ENCODE measurements at places on chromosomes 16 and 17. TPM values are rescaled to one million over a fixed set of nuclear protein-coding genes. Genes with fewer than 3 reads are reported as not detected.

Gene PTGES3L
- total RNA-seq, result 0.44 TPM

Gene KRTAP3-1
- not detected for total RNA-seq

Gene TBC1D26
- 0.44 TPM for total RNA-seq

Gene DPEP1
- 0.59 TPM for total RNA-seq

Gene TGFB1I1
- 31.8 TPM for total RNA-seq

Gene CHAD
- 5.6 TPM for total RNA-seq

Gene BAIAP3
- total RNA-seq, result 8.2 TPM

Gene GAA
- total RNA-seq, result 40.6 TPM

Gene FAM171A2
- total RNA-seq, result 0.88 TPM

DNA sequence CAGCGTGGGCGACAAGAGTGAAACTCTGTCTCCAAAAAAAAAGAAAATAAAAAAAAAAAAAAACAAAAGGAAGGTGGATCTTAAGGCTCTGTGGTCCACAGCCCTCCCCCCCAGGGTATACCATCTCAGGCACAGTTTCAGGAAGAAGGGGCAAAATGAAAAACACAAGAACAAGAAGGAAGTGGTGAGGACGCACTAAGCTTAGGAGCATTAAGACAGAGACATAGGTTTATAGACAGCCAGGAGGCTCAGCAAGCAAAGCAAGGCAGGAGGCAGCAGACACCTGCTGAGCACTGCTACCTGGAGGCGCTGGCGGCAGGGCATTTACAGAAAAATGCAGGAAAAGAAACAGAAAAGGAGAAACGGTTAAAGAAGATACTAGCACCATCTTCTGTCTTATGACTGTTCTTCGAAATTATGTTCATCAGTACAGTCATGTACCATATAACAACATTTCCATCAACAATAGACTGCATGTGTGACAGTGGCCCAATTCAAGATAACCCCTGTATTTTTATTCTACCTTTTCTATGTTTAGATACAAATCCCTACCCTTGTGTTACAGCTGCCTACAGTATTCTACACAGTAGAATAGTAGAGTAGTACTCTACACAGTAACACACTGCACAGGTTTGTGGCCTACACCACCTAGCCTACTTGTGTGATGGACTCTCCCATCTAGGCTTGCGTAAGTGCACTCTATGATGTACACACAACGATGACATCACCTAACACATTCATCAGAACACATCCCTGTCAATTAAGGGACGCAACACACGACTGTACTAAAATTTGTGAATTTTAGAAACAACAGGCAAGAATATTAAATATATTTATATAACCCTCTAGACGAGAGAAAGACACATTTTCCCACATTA is 62.5 kb downstream of the XPO6 start:
- DNase-seq, result no peak
- no peaks in the 10 kb centered on the region for H3K27me3 ChIP-seq
- H3K36me3 ChIP-seq, result peaks cover 3% of the 10 kb centered on the region
- H3K4me3 ChIP-seq, result no peak overlapping the region

DNA sequence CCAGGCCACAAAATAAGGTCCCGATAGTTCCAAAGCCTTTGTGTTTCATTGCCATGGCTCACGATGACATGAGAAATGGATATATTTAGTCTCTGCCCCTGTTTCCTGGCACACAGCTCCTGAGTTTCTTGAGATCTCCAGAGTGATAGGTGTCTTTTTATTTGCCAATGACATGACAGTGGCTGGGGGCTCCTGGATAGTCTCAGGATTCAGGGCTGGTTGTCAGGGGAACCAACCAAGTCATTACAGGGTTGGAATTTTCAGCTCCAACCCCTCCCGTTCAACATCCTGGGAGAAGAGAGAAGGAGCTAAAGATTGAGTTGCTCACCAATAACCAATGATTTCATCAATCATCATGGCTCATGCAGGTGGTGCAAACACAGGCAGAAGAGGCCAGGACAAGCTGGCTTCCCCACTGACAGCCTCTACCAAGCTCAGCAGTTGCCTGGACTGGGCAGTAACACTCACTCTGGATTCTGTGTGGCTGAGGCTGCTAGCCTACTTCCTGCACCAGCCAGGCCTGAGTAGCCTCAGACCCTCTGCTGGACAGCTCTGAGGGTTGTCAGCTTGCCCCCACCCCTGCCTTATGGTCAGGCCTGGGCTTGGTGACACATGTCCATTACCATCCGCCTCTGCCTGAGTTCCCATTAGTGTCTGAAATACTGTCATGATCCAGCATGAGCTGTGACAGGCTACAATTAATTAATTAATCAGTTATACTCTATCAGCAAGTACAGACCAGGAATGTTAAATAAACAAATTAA is 534.4 kb upstream of the CDH5 start:
- H3K27me3 ChIP-seq, result no peaks in the 10 kb centered on the region
- H3K36me3 ChIP-seq, result no peaks in the 10 kb centered on the region
- no peak overlapping the region for H3K27ac ChIP-seq
- no peak for DNase-seq
- no peak overlapping the region for H3K4me3 ChIP-seq

- no peak overlapping the region for H3K27ac ChIP-seq
- H3K4me3 ChIP-seq, result no peak overlapping the region
- no peaks in the 10 kb centered on the region for H3K36me3 ChIP-seq
Observed at GRCh38 chr17:60188759-60189158, 39.0 kb downstream of the CA4 start.

DNA sequence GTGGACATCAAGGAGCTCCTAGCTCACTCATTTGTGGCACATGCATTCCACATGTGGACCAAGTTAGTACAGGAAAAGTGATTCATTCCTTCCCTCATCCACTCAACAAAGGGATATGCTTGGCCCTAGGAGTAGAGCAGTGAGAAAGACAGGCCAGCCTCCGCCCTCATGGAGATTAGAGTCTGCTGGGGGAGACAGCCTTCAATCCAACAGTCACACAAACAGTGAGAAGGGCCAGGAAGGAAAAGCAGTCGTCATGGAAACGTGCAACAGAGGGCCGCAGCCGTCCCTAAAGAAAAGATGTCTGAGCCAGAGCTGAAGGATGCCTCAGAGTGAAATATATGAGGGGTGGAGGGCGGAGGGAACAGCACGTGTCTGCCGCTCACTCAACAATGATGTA is 109.9 kb downstream of the VPS53 start:
- H3K4me1 ChIP-seq, result no peaks in the 10 kb centered on the region
- no peaks in the 10 kb centered on the region for H3K27me3 ChIP-seq
- DNase-seq, result no peak
- H3K36me3 ChIP-seq, result no peaks in the 10 kb centered on the region
- H3K27ac ChIP-seq, result no peak overlapping the region
- no peak overlapping the region for H3K4me3 ChIP-seq

GRCh38 chr17:74369221-74369620 is 1.9 kb downstream of the GPR142 start:
- no peaks in the 10 kb centered on the region for H3K27me3 ChIP-seq
- DNase-seq, result no peak
- H3K4me1 ChIP-seq, result no peaks in the 10 kb centered on the region
- H3K27ac ChIP-seq, result no peak overlapping the region
- no peaks in the 10 kb centered on the region for H3K36me3 ChIP-seq

DNA sequence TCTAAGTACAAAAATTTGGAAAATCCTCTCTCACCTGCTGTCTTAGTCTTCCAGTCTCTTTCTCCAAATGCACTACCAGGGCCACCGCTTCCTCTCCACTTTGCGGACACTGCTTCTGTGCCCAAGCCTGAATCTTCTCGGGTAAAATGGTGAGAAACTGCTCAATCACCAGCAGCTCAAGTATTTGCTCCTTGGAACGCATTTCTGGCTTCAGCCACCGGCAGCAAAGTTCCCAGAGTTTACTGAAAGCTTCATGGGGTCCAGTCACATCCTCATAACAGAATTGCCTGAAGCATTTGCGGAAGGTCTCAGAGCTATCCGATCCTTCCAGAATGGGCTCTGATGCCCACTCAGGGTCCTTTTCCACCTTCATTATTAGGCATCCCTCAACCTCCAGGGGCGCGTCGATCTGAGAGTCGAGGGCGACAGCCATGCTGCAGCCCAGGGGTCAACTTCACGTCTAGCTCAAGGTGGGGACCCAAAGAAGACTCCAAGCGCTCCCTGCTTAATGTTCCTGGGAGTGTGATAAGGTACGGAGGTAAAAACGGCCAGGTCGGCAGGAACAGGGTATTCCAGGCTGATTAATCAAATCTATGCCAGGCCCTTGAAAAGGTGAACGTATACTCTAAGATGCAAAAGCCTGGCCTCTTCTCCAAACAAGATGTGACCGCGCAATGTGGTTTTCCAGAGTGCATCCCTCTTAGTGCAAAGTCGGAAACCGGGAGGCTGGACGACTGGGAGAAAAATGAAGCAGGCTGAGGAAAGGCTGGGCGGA is 763 bp downstream of the ZKSCAN2 start:
- no peak for DNase-seq
- H3K4me1 ChIP-seq, result peaks cover 14% of the 10 kb centered on the region
- no peaks in the 10 kb centered on the region for H3K27me3 ChIP-seq
- peak overlapping the region; percentile 97 for H3K27ac ChIP-seq

DNA sequence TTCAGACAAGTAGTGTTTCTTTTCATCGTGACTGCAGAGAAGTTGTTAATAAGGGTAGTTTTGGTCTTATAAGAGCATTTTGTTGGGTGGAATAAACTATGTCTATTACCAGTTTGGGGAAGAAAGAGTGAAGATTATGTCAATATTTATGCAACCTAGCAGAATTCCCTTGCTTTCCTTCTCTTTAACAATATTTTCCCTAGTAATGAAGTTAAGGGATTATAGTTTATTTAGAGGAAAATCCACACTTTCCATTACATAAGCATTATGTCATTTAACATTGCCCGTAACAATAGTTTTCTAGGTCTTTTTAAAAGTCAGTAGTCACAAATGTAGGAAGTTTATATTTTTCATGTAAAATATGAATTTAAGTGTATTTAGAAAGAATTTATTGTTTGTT is 2.5 kb upstream of the MAF start:
- no peaks in the 10 kb centered on the region for H3K36me3 ChIP-seq
- DNase-seq, result no peak
- H3K4me1 ChIP-seq, result peaks cover 9% of the 10 kb centered on the region

- H3K36me3 ChIP-seq, result no peaks in the 10 kb centered on the region
- H3K27ac ChIP-seq, result peak overlapping the region; percentile 77
- no peaks in the 10 kb centered on the region for H3K27me3 ChIP-seq
- peak overlapping the region; percentile 71 for H3K4me3 ChIP-seq
- no peak for DNase-seq
Observed at GRCh38 chr17:44558334-44558709, 1.0 kb downstream of the FZD2 start.

DNA sequence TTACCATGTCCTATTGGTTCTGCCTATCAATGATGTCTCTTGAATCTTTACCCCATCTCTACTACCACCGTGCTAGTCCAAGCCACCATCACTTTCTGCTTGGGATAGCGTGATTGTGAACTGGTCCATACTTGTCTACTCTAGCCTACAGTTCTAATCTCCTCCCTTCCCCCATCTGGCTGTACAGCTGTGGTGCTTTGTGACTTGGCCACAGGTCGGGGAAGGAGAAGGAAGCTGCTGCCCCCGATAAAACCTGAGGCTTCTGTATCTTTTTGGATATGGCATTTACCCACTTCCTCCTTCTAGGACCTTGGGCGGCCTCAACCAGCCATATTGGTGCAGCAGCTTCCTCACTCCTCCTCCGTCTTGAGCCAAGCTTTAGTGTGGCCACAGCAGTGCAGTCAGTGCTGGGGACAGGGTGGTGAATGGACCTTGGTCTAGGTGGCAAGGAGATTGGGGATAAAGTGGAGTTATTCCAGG is 314 bp upstream of the ITGA2B start:
- no peak for DNase-seq
- no peaks in the 10 kb centered on the region for H3K36me3 ChIP-seq
- no peak overlapping the region for H3K27ac ChIP-seq
- no peaks in the 10 kb centered on the region for H3K4me1 ChIP-seq
- no peak overlapping the region for H3K4me3 ChIP-seq
- H3K27me3 ChIP-seq, result no peaks in the 10 kb centered on the region

DNA sequence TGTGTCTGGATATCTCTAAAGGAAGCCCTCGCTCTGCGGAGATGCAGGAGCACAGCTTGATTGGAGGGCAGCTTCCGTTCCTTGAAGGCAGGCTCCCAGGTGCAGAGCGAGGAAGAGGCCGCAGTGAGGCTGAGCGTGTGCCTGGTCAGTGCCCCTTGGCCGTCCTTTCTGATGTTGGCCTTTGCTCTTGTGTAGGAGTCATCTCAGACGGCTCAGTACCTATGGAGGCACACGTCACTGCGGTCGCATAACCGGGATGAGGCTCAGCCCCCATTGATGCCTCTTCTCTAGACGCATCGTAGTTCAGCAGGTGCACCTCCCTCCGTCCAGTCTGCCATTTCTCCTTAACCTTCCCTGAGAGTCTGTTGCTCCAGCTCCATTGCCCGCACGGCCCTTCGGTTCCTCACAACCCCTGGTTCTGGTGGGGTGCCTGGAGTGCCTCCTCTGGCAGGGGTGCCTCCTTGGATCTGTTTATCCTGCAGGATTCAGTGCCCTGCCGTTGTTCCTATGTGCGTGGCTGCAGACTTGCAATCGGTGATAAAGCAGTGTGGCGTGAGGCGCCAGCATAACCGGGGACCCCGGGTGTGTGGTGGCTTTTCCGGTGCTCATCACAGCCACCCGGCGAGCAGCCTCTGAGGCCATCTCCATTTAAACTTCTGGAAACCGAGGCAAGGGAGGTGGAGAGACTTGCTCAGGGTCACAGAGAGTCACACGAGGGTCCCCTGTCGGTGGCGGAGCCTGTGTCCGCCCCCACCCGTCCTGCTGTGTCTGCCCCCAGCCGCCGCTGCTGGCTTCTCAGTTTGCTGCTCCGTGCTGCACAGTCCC is 188.8 kb upstream of the CHMP6 start:
- H3K27ac ChIP-seq, result no peak overlapping the region
- no peak for DNase-seq
- H3K36me3 ChIP-seq, result no peaks in the 10 kb centered on the region
- H3K4me3 ChIP-seq, result no peak overlapping the region
- no peaks in the 10 kb centered on the region for H3K27me3 ChIP-seq
- no peaks in the 10 kb centered on the region for H3K4me1 ChIP-seq

DNA sequence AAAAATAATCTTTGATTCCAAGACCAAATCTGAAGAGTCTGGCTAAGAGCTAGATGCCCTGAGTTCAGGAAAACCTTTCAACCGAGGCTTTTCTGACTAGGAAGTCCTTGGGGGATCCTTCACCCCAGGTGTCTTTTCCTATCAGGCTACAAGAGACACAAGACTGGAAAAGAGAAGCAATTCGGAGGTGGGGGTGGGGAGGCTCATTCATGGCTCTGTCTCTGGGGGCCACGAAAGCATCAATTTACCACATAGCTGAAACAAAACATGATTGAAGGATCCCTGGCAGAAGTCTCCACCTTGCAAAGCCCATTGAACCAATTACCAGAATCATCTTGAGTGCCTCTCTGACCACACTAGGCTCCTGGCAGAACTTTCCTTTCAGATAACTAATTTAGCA is 239.8 kb upstream of the SALL1 start:
- no peaks in the 10 kb centered on the region for H3K27me3 ChIP-seq
- H3K36me3 ChIP-seq, result no peaks in the 10 kb centered on the region
- no peak overlapping the region for H3K4me3 ChIP-seq
- DNase-seq, result no peak
- H3K27ac ChIP-seq, result no peak overlapping the region
